ENCODE measurements at places on chromosomes 7 and 10. TPM values are rescaled to one million over a fixed set of nuclear protein-coding genes. Genes with fewer than 3 reads are reported as not detected.

The WDFY4 gene
- total RNA-seq = 1.00 TPM

The MPP7 gene
- 28.1 TPM for total RNA-seq

The KLLN gene
- 1.3 TPM for total RNA-seq

The FAM180A gene
- total RNA-seq = not detected

Measured in CD4-positive, alpha-beta memory T cell (primary cell).